ENCODE measurements at places on chromosomes 6 and 20.
A peak's percentile ranks its signal among the peaks of the same experiment; 100 is the strongest.

GRCh38 chr6:159760602-159761057, 1.2 kb upstream of the ACAT2 start:
- no peak for DNase-seq

- DNase-seq: no peak
Measured at GRCh38 chr6:109977791-109978173, 329 bp upstream of the GPR6 start.

GRCh38 chr6:163782436-163783003, 368.0 kb downstream of the QKI start:
- no peak for DNase-seq

DNA sequence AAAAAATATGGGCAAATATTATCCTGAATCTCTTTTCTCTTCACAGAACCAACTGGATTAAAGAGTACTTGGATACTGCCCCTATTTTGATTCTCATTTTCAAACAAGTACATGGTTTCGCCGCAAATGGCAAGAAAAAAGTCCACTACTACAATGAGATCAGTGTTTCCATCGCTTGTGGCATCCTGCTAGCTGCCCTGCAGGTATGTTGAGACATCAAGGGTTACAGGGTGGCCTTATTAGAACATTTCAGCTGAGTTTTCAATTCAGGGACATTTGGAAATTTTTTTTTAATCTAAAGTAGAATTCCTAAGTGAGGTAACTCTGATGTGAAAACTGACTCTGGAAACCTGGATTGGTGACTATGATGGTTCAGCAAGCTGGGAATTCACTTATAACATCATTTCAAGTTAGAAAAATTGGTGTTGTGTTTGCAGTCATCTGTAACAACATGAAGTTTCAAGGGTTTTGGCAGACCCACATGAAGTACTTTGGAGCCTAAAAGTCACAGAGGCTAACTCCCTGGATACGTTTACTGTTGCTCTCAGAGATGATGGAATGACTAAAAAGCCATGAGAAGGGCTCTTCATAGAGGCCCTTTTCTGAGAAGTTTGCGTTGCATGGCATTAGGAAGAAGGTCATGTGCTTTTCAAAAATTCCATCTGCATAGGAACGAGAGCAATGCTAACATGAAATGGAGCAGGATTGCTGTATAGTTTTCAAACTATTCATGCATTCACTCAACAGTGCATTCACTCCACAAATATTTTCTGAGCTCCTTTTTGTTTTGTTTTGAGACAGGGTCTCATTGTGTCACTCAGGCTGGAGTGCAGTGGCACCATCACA, 25.5 kb downstream of the IYD start:
- DNase-seq: no peak

DNA sequence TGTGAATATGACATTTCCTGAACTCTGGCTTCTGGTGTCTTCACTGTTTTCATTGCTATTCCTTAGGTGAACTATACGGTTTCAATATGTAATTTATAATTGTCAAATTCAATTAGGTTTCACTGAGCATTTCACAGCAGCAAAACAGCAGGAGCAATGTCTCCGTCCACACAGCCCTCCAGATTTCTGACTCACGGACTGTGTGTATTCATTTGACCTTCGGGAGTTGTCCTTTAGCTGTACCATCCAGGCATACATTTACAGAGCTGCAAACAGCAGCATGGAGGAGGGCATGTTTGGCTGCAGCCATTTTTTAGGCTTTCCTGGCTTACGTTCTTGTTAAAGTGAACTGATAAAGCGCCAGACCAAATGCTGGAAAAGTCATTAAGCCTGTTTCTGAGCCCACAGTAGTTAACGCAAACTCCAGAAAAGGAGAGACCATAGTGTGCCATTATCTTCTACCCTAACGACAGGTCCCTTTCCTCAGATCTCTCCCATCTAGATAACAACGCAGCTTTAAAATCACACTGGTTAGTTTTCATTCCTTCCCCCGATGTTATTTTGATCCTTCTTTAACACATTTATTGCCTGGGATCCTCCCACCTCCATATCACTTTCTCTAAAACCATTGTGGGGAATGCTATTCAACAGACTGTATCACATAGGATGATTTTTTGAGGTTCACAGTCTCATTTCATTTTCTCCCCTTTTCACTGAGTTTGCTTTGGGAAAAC, 18.3 kb downstream of the FOXC1 start:
- no peak for DNase-seq

- DNase-seq: no peak
Measured at GRCh38 chr6:70667256-70667710, 400 bp upstream of the SMAP1 start.

DNA sequence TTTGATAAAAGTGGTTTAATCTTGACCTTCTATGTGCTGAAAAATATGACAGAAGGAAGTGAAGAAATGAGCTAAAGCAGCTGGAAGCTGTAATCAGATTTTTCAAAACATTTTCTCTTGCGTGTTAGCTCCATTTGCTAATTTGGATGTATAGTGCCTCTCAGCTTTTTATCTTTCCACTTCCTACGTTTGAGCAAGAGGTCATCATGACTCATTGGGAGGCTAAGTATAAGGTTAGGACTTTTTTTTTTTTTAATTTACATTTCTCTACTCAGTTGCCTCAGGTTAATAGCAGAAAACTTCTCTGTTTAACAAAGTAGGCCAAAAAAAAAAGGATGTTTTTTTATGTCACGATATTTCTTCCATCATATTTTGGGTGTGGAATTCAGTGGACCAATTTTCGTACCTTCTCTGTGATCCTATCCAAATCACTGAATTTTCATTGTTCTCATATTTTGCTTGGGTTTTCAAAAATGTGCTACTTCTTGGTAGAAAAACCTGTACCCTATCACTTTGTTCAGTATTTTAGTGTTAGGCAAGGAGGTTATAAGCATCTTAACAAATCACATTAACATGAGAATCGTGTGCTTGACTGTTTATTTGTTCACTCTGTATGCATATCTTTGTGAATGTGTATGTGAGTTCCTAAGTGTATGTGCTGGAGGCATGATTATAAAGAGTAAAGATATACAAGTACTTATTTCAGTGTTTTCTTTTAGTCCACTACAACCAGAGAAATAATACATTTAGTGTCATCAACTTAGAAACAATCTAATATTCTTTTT, 1028.3 kb upstream of the EYS start:
- no peak for DNase-seq

GRCh38 chr6:12119085-12119588, 107.0 kb downstream of the HIVEP1 start:
- DNase-seq: peak; percentile 22

- no peak for DNase-seq
Measured at GRCh38 chr6:118710616-118711015, 59.2 kb upstream of the CEP85L start.

GRCh38 chr6:41255638-41256246, 27.6 kb downstream of the TREML4 start:
- DNase-seq: no peak

DNA sequence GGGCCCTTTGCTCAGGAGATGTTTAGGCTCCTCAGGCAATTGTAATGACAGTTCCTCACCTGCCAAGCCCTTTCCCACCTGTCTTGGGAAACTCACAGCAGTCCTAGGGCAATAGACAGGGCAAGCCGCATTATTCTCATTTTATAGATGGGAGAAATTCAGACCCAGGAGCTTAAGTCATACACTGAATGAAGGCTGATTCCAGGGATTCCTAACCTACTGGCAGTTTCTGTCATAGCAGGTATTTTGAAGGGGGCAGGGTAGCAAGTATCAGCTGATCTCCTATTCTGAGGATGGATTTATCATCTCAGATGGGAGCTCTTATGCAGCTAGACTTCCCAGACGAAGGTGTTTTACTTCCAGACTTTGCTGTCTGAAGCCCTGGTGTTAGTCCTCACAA, 61.4 kb upstream of the MYL9 start:
- DNase-seq: no peak

DNA sequence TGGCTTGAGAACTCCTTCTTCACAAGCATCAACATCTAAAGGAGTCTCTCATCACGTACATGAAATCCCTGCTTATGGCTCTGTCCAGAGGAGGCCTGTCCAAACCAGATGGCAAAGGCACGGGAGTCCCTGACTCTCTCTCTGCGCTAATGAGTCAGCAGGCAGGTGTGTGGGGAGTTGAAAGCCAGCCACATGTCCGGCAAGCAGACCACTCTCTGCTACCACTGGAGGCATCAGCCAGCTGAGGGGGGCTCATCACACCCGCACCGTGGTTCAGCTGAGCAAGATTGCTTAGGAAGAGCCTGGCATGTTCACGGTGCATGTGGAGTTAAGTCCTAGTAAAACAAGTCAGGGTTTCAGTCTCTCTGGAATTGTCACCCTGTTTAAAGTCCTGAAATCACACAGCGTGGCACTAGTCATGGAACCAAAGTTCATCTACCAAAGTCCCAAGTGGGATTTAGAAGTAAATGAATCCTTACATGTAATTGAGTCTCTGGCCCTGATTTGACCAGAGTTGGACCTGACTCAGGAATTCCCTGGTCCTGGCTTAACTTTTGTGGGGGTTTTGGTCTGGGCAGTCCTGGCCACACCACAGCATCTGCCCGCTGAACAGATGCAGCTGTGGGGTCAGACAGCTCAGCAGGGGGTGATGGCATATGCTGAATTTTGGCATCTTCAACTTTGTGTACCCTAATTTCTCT, 155.2 kb upstream of the RIN2 start:
- no peak for DNase-seq

- no peak for DNase-seq
Measured at GRCh38 chr6:136147342-136147741, 102.8 kb downstream of the MTFR2 start.

Measured in stimulated activated CD4-positive, alpha-beta T cell treated with anti-CD3 and anti-CD28 coated beads, Interleukin-12 subunit alpha, Interleukin-12 subunit beta, amount 100 ng/mL, for 24 hours (primary cell).